H9 (cell line): ENCODE measurements at places on chromosomes 5 and 9.

GRCh38 chr9:81588148-81588871, 101.0 kb downstream of the TLE1 start:
- DNase-seq = no peak

DNA sequence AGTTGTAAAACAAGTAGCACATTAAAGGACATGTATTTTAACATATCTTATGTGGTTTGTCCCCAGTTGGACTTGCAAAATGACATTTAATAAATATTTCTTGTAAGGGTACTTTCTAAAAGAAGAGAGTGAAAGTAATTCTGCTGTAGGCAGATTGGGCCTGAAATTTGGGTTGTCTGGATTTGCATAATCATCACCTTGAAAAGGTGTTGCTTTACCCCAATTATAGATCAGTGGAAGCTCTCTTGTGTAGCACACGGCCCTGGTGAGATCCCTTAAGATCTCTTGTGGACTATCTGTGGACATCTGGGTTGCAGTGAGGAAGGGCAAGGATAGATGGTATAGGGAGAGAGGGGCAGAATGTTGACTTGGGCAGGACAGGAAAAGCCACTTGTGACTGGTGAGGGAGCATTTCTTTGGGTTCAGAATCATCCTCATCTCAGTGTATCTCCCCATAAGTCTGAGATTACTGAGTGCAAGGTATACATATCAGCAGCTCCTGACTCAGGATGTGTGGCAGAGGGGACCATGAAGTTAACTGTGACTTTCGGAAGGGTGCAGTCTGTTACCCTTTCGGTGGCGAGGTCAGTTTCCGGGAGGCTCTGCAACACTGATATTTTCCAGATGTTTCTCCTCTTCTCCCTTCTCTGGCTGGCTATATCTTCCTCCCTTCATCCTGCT, 2.0 kb upstream of the TNFAIP8 start:
- no peak for DNase-seq

GRCh38 chr9:87673446-87674120, 52.3 kb upstream of the CTSL start:
- peak; percentile 13 for DNase-seq

DNA sequence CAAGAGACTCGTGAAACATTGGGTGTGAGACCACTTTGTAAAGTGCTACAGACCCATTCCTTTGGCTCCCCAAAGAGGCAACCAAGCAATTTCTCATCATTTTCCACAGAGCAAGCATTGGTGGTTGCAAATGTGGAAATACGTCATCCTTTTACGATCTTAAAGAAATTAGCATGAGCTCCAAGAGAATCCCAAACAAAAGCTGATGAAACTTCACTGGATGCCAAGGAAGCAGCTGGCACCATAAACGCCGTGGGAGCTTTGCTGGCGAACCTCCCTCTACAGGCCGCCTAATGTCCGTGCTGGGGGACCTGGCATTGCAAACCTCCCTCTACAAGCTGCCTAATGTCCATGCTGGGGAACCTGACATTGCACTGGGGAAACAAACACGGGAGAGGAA, 432.4 kb downstream of the ACTL7B start:
- DNase-seq = no peak

- DNase-seq = peak; percentile 95
These were observed 191.6 kb upstream of the MSX2 start for GRCh38 chr5:174532455-174533453.

DNA sequence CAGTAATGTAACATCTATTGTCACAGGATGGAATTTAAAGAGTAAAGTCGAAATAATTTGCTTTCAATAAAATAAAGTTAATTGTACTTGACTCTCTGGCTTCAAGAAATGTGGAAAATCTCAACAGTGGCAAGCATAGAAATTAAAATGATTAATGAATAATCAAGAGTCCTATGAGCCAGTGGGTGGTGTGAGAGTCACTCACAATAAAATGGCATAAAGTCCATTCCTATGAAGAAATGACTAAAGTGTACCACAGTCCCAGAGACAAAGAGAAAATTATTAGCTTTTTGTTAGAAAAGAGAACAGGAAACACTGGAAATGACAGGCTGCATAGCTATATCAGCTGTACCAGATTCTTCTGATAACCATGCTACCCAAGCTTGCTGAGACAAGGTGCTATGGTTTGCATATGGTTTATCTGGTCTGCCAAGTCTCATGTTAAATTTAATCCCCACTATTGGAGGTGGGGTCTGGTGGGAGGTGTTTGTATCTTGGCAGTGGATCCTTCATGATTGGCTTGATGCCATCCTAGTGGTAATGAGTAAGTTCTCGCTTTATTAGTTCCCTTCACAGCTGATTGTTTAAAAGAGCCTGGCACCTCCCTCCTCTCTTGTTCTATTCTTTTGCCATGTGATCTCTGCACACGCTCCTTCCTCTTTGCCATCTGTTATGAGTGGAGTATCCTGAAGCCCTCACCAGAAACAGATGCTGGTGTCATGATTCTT, 647.7 kb upstream of the ITGA1 start:
- DNase-seq = no peak

- peak; percentile 78 for DNase-seq
These were observed 19.3 kb upstream of the TOR2A start for GRCh38 chr9:127754099-127755060.
